ENCODE measurements at places on chromosomes 12 and 14. TPM values are rescaled to one million over a fixed set of nuclear protein-coding genes. Genes with fewer than 3 reads are reported as not detected.

- no peak for DNase-seq
These were observed 18.6 kb downstream of the LGMN start for GRCh38 chr14:92729634-92730358.

- no peak for DNase-seq
These were observed 13.6 kb upstream of the GPR68 start for GRCh38 chr14:91258011-91258618.

- DNase-seq: no peak
These were observed 71.1 kb downstream of the EGLN3 start for GRCh38 chr14:33879684-33880286.

GRCh38 chr12:19643635-19644034 lies 204.3 kb downstream of the AEBP2 start:
- DNase-seq: peak; percentile 55

- no peak for DNase-seq
These were observed 5.9 kb upstream of the TWF1 start for GRCh38 chr12:43812057-43812456.

DNA sequence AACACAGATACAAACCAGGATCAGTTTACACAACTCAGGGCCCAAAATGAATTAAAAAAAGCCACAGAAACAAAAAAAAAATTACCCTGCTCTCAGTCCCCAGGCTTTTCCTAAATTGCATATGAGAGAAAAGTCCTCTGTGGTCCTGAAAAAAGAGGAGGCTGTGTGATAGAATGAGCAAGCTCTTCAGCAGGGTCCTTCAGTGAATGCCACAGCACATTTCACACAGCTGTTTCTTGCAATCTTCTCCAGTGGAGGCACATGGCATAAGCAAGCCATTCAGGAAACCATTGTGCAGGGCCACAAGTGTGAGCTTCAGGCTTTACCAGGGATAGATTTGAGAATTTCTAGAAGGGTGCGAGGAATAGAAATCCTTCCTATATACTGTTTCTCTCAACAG lies 168.5 kb downstream of the PPM1H start:
- no peak for DNase-seq

- DNase-seq: no peak
These were observed 32.0 kb upstream of the CCDC60 start for GRCh38 chr12:119302451-119303080.

DNA sequence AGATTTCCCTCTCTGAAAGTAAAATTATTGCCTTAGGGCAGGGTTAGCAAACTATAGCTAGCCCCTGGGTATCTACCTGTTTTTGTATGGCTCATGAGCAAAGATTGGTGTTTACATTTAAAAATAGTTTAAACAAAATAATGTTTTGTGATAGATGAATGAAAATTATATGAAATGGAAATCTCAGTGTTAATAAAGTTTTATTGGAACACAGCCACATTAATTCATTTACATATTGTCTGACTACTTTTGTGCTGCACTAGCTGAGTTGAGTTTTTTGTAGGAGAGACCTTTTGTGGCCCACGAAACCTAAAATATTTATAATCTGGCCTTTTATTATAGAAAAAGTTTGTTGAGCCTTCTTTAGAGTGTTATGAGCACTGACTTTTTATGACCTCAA lies 48.5 kb downstream of the ADIPOR2 start:
- no peak for DNase-seq

GRCh38 chr12:126856958-126857357 lies 1410.0 kb upstream of the TMEM132C start:
- no peak for DNase-seq

DNA sequence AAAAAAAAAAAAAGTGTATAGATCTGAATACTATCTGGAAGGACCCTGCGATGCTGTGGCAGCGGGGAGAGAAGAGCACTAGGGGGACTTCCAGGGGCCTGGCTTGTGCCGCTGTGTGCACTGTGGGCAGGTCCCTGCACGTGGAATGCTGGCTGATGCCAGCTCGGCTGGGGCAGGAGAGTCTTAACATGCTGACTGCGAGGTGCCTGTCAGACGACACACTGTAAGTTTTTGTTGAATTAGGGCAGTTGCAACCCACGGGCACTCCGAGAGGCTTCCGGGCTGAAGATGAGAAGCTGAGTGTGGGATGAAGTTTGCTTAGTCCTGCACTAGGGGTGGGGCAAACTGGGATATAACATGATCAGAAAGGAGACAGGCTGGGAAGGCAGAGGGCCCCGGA lies 10.7 kb downstream of the GLT1D1 start:
- no peak for DNase-seq

DNA sequence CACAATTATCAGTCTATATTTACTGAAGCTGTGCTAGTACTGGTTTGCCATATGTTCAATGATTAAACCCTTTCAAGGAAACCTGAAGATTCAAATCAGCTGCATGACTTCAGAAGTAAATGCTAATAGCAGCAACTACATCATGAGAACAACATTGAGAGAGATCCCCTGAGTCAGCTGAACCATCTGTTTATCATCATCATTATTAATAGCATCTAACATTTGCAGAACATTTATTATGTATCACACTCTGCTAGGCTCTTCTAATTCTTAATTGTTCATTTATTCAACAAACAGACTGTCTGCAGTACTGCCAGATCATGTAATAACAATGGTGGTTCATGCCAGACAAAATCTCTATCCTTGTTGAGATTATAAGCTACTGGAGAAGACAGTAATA lies 157.4 kb downstream of the KLHL28 start:
- peak; percentile 14 for DNase-seq

GRCh38 chr12:2487278-2487677 lies 307.5 kb upstream of the FKBP4 start:
- DNase-seq: no peak

GRCh38 chr14:91945751-91946621 lies 1.5 kb downstream of the FBLN5 start:
- peak; percentile 45 for DNase-seq

DNA sequence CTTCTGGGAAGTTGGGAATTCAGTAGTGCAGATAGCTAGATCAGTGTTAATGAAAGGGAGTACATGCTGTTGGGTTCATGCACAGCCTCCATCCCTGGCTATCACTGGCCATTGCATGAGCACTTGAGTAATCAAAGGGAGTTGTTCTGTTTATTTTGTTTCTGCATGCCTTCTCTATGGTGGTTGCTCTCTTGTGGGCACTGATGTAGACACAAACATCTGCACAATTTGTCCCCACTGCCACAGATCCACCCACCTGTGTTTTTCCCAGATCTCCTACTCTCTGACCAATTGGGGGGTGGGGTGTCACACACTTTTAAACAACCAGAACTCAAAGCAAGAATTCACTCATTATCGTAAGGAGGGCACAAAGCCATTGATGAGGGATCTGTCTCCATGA lies 89.7 kb upstream of the DHRS4 start:
- no peak for DNase-seq

DNA sequence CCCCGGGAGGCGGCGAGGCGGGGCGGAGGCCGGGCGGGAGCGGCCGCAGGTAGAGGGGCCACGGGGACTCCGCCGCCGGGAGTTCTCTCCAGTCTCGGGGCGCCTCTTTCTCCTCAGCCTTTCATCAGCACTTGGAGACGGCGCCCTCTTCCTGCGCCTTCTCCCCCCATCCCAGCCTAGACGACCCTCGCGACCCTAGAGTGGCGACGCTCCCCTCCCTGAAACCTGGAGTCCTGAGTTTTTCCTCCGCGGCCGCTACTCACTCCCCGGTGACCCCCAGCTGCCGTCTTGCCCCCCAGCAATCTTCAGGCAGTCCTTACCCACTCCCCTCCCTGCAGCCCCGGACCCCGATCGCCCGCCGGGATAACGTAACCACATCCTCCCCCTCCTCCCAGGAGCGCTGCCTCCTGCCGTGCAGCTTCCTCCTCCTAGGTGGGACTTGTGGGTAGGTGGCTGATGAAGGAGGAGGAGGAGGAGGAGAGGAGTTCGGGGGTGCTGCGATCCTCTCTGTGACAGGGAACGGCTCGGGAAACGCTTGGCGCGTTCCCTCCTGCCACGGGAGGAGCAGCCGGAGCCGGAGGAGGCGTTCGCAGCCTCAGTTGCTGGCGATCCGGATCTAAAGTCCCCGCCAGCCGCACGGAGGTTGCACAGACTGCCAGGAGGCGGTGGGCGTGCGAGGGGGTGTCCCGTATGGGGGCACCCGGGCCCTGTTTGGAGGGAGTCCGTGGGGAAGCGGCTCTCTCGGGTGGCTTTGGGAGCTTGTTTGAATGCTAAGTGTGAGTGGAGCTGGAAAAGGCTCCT lies 891 bp downstream of the PLEKHA5 start:
- peak; percentile 49 for DNase-seq

DNA sequence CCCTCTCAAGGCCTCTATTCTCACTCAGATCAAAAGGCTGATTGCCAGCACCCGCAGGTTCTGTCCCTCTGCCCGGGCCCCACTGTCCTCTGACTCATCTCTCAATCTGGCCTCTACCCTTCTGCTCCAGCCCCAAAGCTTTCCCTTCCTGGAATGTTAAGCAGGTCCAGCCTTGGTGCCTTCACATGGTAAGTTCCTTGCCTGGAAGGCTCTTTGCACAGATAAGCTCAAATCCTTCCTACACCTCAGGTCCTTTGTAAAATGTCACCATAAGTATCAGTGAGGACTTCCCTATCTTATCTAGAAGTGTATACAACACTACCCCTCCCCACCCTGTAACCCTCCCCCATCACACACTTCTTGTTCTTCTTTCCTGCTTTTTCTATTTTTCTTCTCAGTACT lies 22.2 kb downstream of the LPCAT3 start:
- DNase-seq: no peak

DNA sequence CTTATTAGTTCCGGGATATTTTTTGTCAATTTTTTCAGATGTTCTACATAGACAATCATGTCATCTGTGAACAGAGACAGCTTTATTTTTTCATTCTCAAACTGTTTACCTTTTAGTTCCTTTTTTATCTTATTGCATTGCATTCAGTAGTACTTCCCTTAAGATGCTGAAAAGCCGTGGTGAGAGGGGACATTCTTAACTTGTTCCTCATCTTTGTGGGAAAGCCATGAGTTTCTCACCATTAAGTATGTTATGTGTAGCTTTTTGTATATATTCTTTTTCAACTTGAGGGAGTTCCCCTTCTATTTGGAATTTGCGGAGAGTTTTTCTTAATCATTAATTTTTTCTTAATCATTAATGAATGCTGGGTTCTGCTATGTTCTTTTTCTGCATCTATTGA lies 1727.1 kb upstream of the SEL1L start:
- no peak for DNase-seq

DNA sequence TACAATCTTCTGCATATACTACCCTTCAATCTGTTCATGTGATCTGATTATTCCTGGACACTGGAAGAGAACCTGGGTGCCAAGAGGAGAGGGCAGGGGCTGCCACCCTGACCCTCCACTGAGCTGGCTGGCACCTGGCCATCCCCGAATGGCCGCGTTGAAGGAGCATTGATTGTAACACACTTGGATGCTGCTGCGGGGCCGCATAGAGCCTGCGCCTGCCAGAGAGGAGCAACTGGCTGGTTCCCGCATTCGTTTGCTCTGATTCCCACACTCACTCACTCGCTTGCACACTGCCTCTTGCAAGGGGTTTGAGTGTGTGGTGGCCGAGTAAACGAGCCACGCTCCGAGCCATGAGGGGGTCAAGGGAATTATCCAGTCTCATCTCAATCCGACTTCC lies 32.4 kb downstream of the PSEN1 start:
- DNase-seq: no peak

DNA sequence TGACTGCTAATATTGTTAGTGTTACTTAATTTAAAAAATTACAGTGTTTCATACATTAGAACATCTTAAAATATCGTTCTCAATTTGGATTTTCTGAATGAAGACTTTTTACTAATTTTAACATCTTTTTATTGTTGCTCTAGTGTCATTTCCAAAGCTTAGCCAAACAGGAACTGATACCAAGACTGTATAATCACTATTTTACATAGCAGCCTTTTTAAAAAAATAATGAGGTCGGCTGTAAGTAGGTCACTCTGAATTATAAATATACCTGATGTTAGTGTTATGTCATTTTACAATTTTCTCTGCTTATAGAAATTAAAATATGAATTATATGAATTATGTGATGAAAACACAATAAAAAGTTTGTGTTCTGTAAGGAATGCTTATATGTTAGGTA lies 321.5 kb downstream of the TMEM117 start:
- DNase-seq: no peak

- DNase-seq: no peak
These were observed 198.3 kb upstream of the AMIGO2 start for GRCh38 chr12:47277972-47278448.

- no peak for DNase-seq
These were observed 153.9 kb downstream of the LRRK2 start for GRCh38 chr12:40378691-40379090.

- DNase-seq: no peak
These were observed 313.9 kb downstream of the BCL11B start for GRCh38 chr14:98958048-98958631.

GRCh38 chr14:37023875-37024565 lies 148.4 kb downstream of the SLC25A21 start:
- no peak for DNase-seq

DNA sequence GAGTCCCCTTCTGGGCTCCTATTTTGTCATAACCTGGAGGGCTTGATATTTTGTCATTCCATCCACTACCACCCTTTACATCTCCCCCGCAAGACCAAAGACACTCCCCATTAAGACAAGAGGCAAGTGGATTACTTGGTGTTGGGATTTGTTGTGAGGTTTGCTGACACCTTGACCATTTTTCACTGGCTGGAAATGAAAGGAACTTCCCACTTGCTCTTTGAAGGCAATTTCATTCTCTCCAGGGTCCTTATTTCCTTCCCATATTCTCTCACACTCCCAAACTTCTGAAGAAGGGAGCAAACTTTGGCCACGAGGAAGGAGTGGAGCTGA lies 14.9 kb downstream of the AGAP2 start:
- DNase-seq: no peak

GRCh38 chr12:131365821-131366260 lies 345.0 kb upstream of the SFSWAP start:
- DNase-seq: no peak

The GPRC5A gene
- 1.4 TPM for polyA plus RNA-seq

The MYO1H gene
- polyA plus RNA-seq: 0.25 TPM

The KRT8 gene
- polyA plus RNA-seq: 2.1 TPM

The COL2A1 gene
- polyA plus RNA-seq: 6.6 TPM

The EPYC gene
- not detected for polyA plus RNA-seq

The DTX1 gene
- 5.9 TPM for polyA plus RNA-seq

The SVOP gene
- 0.31 TPM for polyA plus RNA-seq

The KRT75 gene
- not detected for polyA plus RNA-seq

The HRK gene
- polyA plus RNA-seq: 0.30 TPM

The MAP3K12 gene
- 18.4 TPM for polyA plus RNA-seq

The KRT74 gene
- not detected for polyA plus RNA-seq

The FITM1 gene
- polyA plus RNA-seq: 146 TPM

The IL31 gene
- polyA plus RNA-seq: not detected

The OGFOD2 gene
- 10.1 TPM for polyA plus RNA-seq

The SLC8A3 gene
- 5.8 TPM for polyA plus RNA-seq
